Urinary bladder (tissue), 4 donors: ENCODE measurements at places on chromosomes 5 and 9. TPM values are rescaled to one million over a fixed set of nuclear protein-coding genes. Genes with fewer than 3 reads are reported as not detected.

DNA sequence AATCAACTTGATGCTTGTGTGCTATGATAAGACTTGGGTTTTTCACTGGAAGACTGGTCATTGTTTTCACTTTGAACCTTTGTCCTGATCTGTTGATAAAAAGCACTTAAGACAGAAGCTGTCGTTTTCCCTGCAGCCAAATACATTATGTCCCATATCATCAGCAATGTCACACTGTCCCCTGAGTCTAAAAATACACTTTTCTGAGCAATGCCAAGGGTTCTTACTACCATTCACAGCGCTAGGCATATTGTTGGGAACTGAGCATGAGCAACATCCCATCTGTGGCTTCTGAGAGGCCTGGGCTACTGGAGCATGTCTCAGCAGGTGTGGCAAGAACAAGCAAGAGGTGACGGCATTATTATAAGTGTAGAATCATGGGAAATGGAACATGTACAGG, 81.8 kb downstream of the SEMA6A start:
- no peak for DNase-seq

- no peak for DNase-seq
Observed at GRCh38 chr9:128732576-128732975, 8.6 kb upstream of the ZDHHC12 start.

DNA sequence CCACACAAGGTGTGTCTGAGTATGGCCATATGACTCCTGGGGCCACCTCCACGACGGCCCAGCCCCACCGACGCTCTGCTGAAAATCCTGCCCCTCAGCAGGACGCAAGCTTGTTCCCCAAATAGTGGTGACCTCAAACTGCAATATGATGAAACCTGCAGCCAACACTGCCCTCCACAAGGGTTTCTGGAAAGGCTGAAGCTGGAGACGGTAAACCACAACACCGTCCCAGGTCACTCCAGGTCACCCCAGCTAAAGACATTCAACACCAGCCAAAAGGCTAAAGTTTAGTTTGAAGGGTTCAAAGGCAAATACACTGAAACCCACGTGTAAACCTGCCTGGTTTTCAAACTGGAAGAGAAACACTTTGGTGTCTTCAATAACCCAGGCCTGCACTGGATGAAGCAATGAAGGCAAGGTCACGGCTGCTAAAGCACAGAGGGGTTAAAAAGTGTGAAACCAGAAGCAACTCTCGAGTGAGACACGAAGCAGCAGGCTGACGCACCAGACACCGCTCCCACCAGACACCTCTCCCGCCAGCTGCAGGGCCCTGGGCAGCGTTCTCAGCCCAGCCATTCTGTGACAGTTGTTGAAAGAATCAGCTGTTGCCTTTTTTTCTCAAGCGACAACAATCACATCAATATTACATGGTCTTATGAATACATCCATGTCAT, 1.8 kb upstream of the LHX3 start:
- DNase-seq: no peak

- no peak for DNase-seq
Observed at GRCh38 chr5:172436078-172436878, 18.0 kb downstream of the SH3PXD2B start.

DNA sequence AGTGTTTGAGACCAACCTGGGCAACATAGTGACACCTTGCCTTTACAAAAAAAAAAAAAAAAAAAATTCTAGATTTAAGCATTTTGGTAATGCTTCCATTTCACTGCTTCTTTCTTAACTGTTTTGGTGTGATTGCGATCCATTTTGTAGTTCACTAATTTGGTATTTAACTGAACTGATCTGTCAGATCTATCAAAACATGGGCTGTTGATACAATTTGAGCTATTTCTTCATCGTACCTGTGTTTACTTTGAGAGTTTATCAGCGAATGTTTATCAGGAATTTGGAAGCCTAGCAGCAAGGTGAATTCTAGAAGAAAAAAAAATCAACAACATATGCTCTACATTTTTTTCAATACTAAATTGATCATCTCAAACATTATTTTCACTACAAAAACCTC, 864.9 kb upstream of the WWC1 start:
- DNase-seq: no peak

SPATA31D4 gene
- total RNA-seq: not detected

DNA sequence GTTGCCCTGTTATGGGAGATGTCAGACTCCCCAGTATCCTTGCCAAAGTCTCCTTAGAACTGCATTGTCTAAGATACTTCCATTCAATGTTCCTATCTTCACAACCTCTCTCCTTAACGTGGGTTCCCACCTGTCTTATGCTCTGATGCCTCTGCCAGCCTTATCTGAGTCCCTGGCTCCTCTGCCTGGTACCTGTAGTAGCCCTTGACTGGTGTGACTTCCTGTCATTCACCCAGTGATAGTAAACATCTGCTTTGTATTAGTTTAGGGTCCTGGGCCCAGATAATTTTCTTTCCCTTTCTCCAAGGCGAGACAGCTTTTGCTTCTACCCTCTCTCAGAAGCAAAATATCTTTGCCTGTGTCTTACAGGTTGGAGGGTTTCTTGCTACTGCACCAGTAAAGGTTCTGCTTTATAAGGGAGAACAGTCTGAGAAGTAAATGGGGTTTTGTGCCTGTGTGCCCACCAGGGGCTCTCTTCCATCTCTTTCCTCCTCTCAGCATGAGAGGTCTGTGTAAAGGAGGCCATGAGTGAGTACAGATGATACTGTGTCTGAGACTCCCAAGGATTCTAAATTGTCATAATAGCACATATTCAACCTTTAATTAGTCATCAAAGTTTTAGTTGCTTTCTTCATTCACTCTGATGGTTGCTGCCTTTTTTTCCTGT, 220.8 kb downstream of the PRR16 start:
- no peak for DNase-seq

- DNase-seq: no peak
Observed at GRCh38 chr9:36080519-36080918, 43.8 kb downstream of the RECK start.

- DNase-seq: no peak
Observed at GRCh38 chr9:116282597-116282996, 129.0 kb downstream of the PAPPA start.

- no peak for DNase-seq
Observed at GRCh38 chr9:79565245-79565644, 6.5 kb upstream of the TLE4 start.

DDX4 gene
- total RNA-seq: 0.42 TPM

GRCh38 chr5:50300878-50301277, 140.2 kb downstream of the EMB start:
- no peak for DNase-seq

GARIN3 gene
- not detected for total RNA-seq
